ENCODE measurements at places on chromosomes 16 and 17. TPM values are rescaled to one million over a fixed set of nuclear protein-coding genes. Genes with fewer than 3 reads are reported as not detected.

The KRTAP4-1 gene
- total RNA-seq: not detected

The HOXB5 gene
- total RNA-seq: not detected

The CDK5R1 gene
- 7.6 TPM for total RNA-seq

The LITAFD gene
- total RNA-seq: not detected

The UBTF gene
- total RNA-seq: 48.0 TPM

The RHOT2 gene
- total RNA-seq: 93.2 TPM

The ANKFN1 gene
- not detected for total RNA-seq

The JMJD6 gene
- total RNA-seq: 45.5 TPM

The ITGA2B gene
- 0.31 TPM for total RNA-seq

The SOX8 gene
- total RNA-seq: 0.98 TPM

The CACNB1 gene
- total RNA-seq: 16.9 TPM

The GSG1L gene
- not detected for total RNA-seq

The TOP3A gene
- 28.8 TPM for total RNA-seq

The ARL5C gene
- not detected for total RNA-seq

The FKBP10 gene
- total RNA-seq: 446 TPM

Measured in astrocyte (in vitro differentiated cells and primary cell).